ENCODE measurements at places on chromosomes 1 and 21.

DNA sequence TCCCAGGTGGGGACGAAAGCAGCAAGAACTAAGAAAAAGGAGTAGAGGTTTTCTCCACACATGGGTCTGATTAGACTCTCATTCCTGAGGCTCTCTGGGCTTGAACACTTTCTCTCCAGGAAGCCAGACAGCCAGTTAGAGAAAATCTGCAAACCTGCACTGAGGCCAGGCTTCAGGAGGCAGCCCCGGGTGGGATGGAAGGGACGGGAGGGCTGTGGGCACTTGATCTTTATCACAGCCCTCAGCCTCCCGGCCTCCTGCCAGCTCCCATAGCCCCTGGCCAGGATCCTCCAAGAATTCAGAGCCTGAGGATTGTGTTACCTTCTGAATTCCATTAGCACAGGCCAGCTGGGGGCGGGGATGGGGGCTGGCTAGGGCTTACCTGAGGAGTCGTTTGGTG lies 40.1 kb downstream of the SERTAD4 start:
- no peak for DNase-seq

- DNase-seq: peak; percentile 86
Measured at GRCh38 chr1:8424539-8425116, 106.7 kb downstream of the SLC45A1 start.

DNA sequence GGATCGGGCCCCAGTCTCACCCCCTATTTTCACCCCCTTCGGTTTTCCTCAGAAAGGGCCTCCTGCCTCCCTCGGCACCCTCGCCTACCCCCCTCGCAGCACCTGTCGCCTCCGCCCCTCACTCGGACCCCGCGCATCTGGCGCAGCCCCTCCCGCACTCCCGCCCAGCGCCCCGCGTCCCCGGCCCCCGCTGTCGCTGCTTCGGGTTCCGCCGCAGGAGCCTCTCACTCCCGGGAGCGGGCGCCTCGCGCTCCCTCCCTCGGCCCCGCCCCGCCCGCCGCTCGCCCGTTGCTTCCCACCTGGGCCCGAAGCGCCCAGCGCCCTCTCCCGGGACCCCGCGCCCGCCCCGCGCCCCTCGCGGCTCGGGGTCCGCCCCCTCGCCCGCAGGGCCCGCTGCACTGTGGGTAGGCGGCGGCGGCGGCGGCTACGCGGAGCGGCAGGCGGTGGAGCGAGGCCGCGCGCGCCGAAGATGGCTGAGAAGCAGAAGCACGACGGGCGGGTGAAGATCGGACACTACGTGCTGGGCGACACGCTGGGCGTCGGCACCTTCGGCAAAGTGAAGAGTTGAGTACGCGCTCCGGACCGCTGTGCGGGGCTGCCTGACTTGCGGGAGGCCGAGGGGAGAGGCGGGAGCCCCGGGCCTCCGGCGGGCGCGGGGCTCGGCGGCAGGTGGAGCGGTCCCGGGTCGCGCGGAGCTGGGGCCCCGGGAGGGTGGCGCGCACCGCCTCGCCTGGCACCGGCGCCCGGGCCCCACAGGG lies at the start of gene PRKAA2:
Gene PRKAA2 (plus strand): TSS at position 396 of the 758 bp plus-strand sequence. CDS start 74 bp downstream, at position 470.
- DNase-seq: no peak

- no peak for DNase-seq
Measured at GRCh38 chr1:220921971-220922635, 42.9 kb downstream of the HLX start.

All from CD4-positive, alpha-beta T cell (primary cell).